ENCODE measurements at places on chromosomes 13 and 19.

DNA sequence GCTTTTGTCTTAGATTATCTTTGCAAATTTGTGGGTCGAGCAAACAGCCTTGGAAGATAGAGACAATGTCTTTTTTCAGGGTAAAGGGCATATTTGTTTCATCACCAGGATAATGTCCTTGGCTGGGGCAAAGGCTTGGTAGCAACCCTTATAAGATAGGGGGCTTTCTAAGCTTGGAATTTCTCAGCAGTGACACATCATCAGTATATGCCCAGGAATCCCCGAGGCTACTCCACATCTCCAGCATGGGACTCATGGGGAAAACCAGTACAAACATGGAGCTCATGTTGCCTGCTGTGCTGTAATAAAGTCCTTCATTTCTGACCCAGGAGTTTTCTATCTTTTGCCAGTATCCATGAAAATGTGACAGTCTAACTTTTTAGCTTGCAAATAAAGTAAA, 77.1 kb downstream of the DCLK1 start:
- no peaks in the 10 kb centered on the region for H3K27me3 ChIP-seq
- no peak overlapping the region for H3K4me3 ChIP-seq

- H3K27ac ChIP-seq, result no peak overlapping the region
- H3K27me3 ChIP-seq, result peaks cover 84% of the 10 kb centered on the region
Observed at GRCh38 chr19:18789883-18790565, 1.1 kb downstream of the COMP start.

- H3K4me1 ChIP-seq, result peaks cover 37% of the 10 kb centered on the region
- H3K4me3 ChIP-seq, result no peak overlapping the region
- H3K36me3 ChIP-seq, result no peaks in the 10 kb centered on the region
- no peak for DNase-seq
Observed at GRCh38 chr19:54391589-54392061, 23.6 kb upstream of the TTYH1 start.

GRCh38 chr19:28303502-28303901, 909.4 kb downstream of the UQCRFS1 start:
- no peak overlapping the region for H3K27ac ChIP-seq
- H3K4me3 ChIP-seq, result no peak overlapping the region

DNA sequence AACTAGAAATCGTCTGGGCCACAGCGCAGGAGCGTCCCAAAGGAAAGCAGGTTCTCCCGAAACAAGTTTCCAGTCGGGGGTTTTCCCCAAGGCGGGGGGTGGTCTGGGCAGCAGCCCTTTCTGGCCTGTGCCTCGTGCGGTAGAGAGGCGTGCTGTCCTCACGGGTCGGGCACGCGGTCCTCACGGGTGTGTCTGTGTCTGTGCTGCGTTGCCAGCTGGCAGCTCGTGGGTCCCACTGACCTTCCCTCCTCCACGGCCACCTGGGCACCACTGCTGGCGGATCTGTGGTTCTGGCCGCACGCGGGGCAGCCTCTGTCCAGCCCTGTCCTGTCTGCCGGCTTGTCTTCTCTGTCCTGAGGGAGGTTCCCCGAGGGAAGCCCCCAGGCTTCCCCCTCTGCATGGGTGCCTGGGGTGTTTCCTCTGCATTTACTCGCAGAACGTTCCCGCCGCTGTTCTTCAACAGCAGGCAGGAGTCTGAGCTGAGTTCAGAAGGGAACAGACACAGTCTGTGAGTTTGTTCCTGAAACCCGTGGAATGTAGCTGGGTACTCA, 98.2 kb upstream of the MCF2L start:
- no peak overlapping the region for H3K27ac ChIP-seq
- H3K4me3 ChIP-seq, result no peak overlapping the region
- DNase-seq, result no peak
- H3K4me1 ChIP-seq, result peaks cover 32% of the 10 kb centered on the region
- H3K36me3 ChIP-seq, result peaks cover 4% of the 10 kb centered on the region
- H3K27me3 ChIP-seq, result no peaks in the 10 kb centered on the region

GRCh38 chr13:19657872-19658591, 24.6 kb downstream of the MPHOSPH8 start:
- H3K4me1 ChIP-seq, result peaks cover 11% of the 10 kb centered on the region
- no peak for DNase-seq
- H3K27me3 ChIP-seq, result no peaks in the 10 kb centered on the region

DNA sequence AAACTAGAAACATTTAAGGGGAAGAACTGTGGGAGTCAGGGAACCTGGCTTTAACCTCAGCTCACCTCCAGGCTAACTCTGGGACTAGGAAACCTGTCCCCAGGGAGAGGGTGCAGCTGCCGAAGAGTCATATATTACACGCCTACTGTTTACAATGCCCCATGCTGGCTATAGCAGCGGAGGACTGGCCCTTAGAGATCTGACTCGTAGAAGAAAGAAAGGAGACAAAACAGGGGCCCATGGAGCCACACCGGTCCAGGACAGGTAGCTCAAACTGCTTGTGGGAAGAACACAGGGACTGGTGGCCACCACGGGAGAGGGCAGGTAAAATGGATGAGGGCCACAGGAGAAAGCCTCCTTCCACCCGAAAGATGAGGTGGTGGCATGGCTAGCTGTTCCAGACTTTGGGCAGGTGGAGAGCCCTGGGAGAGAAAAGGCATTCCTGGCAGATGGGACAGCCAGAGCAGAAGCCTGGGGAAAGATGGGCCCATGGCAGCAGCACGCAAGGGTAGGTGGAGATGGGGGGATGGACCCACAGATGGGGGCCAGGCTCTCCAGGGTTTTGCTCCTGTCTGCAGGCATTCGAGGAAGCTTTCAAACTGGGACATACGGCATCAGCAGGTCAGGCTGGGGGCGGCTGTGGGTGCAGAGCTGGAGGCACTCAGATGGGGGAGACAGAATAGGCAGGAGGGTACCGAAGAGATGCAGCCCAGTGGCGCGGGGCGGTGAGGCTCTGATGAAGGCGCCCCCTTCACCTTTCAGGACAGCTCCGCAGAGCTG, 69.5 kb downstream of the LATS2 start:
- H3K27ac ChIP-seq, result no peak overlapping the region
- no peak for DNase-seq
- H3K4me1 ChIP-seq, result no peaks in the 10 kb centered on the region
- peaks cover 2% of the 10 kb centered on the region for H3K36me3 ChIP-seq
